HFF-Myc (cell line): ENCODE measurements at places on chromosomes 5 and 9.

DNA sequence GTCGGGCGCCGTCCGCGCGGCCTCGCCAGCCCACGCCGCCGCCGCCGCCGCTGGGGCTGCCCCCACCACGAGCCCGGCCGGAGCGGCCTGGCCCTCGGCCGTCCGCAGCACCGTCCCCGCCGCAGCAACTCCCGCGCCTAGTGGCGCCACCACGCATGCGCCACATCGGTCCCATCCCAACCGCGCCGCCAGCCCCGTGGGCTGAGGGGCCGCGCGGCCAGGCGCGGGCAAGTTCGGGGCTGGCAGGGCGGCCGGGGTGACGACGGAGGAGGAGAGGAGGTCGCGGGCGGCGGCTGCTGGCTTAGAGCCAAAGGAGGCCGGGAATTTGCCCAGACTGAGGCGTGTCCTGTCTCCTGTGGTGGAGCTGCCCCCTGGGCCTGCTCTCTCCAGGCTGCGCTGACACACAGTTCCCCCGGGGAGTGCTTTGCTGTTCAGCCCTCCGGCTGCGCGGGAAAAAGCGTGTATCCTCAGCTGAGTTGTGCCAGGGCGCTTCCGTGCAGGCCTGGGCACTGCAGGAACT is at the start of gene TUSC1:
TSS of gene TUSC1 (minus strand) at position 298 of the 520 bp plus-strand sequence. CDS start at position 166, 132 bp downstream.
- DNase-seq, result peak; percentile 20

DNA sequence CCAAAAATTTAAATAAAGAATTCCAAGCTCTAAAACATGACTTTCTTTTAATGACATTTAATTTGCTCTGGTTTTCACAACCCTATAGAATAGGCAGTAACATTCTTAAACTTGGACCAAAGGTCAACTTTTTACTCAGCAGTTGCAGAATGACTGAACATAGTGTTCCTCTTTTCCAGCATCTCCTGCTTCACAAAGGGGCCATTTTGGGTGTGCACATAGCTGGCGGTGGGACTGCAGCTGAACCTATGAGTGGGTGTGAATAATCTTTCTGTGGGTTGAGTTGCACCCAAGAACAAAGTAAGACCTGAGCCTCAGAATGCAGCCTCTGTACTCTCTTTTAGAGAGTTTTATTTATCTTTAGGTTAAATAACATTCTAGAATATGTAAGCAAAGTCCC is 96.9 kb upstream of the HAPLN1 start:
- no peak for DNase-seq

GRCh38 chr5:113663879-113664541 is 150.5 kb downstream of the YTHDC2 start:
- peak; percentile 19 for DNase-seq

GRCh38 chr5:101678481-101679193 is 617.4 kb downstream of the SLCO4C1 start:
- peak; percentile 11 for DNase-seq
